ENCODE measurements at places on chromosomes 16 and 17.
A peak's percentile ranks its signal among the peaks of the same experiment; 100 is the strongest.

DNA sequence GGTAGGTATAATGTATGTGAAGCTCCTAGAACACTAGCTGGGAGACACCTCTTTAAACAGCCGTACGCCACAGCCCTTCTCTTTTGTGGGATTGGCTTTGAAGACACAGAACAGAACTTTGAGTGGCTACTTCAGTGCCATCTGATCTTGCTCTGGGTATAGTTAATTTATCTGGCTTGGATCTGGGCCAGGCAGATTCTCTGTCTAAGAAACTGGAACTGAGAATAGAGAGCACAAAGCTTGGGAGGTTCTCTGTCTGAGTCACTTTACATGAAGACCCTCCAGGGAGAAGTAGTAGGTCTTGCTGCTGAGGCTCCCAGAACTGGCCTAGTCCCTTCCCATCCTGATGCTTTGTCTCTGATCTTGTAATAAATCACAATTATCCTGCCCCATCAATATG is 721.0 kb upstream of the KIF2B start:
- DNase-seq = no peak

DNA sequence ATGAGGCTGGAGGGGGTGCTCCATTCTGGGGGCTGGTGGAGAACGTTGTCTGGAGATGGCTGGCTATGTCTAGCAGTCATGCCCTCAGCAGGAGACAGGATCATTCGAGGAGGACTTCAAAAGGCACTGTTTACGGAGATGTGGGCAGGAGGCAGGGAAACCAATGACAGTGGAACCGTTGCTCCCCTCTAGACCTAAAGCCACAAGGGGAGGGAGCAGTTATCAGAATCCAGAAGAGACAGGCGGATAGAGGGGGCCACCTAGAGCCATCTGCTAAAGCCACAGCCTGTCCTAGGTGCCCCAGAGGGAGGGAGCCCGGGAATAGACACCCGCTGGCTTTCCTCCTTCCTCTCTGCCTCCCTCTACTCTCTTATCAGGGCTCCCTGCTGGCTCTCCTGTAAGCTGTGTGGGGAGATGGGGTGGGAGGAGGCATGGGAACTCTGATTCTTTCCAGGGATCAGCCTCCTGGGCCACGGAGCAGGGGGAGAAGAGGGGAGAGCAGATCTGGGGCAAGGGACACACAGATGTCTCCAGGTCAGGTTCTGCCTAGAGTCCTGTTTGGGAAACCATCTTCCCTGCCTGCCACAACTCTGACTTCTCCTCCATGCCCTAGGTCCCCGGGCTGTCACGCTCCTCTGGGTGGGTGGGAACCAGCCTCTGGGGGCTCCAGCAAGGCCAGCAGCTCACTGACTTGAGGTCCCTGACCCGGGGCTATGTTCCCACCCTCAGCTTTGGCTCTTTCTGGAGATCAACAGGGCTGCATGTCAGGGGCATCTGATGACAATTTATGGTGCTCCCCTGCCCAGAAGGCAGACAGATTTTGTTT is 42.3 kb downstream of the IRX3 start:
- no peak for DNase-seq

DNA sequence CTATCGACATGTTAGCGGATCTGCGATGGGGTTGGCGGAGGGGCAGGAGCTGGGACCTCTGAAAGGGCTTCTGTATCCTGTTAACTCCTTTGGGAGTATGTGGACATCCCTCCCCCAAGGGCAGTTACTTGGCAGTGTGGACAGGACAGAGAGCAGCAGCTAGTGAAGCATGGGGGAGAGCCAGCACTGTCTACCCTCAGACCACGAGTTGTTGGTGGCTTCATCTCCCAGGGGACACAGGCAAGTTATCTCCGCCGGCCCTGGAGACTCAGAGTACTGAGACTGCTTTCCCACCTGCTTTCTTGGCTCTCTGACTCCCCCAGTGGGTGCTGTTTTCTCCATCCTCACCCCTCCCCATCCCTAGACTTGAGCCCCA is 5.3 kb upstream of the GFAP start:
- DNase-seq = no peak

- DNase-seq = no peak
Observed at GRCh38 chr16:22924492-22924891, 110.5 kb downstream of the HS3ST2 start.

- DNase-seq = no peak
Observed at GRCh38 chr16:86707581-86707980, 129.2 kb downstream of the FOXL1 start.

- peak; percentile 99 for DNase-seq
Observed at GRCh38 chr16:788399-789126, at the start of gene CHTF18. CHTF18 (plus strand) TSS chr16:788620; CDS start chr16:788685, 65 bp downstream.

- DNase-seq = no peak
Observed at GRCh38 chr16:73543970-73544599, 496.2 kb upstream of the ZFHX3 start.

GRCh38 chr17:40910441-40910841 is 25.4 kb upstream of the KRT20 start:
- no peak for DNase-seq

GRCh38 chr17:34099859-34100515 is 155.1 kb upstream of the CCL2 start:
- DNase-seq = no peak

DNA sequence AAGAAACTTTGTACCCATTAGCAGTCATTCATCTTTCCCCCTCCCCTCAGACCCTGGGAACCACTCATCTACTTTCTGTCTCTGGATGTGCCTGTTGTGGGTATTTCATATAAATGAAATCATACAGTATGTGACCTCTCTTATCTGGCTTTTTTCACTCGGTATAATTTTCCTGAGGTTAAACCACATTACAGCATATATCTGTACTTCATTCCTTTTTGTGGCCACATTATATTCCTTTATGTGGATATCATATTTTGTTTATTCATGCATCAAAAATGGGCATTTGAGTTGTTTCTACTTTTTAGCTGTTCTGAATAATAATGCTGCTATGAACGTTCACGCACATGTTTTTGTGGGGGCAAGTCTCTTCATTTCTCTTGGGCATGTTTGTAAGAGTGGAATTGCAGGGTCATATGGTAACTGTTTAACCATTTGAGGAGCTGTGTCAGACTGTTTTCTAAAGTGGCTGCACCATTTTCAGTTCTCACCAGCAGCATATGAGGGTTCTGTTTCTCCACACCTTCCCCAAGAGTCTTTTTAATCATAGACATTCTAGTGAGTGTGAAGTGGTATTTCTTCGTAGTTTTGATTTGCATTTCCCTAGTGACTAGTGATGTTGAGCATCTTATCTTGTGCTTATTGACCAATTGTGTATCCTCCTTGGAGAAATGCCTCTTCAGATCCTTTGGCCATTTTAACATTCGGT is 3.8 kb downstream of the SNX29 start:
- DNase-seq = no peak

- DNase-seq = no peak
Observed at GRCh38 chr16:76650582-76650981, 373.4 kb downstream of the CNTNAP4 start.

GRCh38 chr17:34118564-34118963 is 136.5 kb upstream of the CCL2 start:
- no peak for DNase-seq

GRCh38 chr17:74307984-74308773 is 17.8 kb upstream of the KIF19 start:
- no peak for DNase-seq

DNA sequence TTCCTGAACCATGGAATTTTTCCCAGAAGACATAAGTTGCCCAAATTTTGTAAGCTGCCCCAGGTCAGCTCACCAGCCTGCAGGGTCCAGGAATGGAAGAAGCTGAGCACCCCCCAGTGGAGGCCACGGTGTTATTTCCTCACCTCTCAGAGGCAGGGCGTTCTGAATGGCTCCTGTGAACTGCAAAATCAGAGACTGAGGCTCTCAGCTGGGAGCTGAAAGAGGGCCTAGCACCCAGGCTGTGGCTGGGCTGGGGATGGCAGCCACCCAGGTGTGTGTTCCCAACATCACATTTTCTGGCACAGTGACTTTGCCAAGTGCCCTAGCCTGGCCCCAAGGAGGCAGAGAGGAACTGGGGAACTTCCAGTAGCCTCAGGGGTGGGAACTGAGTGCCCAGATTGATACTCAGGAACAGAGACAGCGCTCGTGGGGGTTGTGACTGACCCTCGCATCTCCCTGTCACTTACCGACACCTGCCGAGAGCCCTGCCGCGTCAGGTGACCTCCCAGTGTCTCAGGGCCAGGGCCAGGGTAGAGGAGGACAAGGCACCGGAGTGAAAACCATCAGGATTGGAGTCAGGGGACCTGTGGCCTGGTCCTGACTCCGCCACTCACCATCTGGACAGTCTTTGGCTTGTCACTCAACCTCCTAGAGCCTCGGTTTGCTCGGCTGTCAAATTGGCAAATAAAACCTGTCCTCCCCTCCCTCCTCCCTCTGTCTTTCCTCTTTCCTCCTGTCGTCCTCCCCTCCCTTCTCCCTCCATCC is 11.3 kb downstream of the CACNG4 start:
- peak; percentile 58 for DNase-seq

DNA sequence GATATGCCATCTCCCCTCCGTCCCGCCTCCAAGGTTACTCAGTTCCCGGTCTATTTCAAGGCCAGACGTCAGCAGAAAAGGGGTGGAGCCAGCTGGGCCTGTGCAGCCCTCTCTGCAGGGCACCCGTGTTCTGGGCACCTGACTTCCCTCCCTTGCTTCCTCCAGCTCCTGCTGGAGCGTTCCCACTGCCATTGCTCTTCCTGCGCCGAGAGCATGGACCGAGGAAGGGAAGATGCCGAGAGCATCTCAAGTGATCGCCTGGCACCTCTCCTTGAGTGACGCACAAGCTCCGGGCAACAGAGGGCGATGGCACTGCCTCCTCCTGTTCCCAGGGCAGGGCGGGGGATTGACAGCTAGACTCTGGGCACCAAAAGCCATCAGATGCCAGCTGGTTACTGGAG is 29.4 kb upstream of the NAT9 start:
- no peak for DNase-seq

- no peak for DNase-seq
Observed at GRCh38 chr16:84526794-84527531, 22.5 kb upstream of the MEAK7 start.

DNA sequence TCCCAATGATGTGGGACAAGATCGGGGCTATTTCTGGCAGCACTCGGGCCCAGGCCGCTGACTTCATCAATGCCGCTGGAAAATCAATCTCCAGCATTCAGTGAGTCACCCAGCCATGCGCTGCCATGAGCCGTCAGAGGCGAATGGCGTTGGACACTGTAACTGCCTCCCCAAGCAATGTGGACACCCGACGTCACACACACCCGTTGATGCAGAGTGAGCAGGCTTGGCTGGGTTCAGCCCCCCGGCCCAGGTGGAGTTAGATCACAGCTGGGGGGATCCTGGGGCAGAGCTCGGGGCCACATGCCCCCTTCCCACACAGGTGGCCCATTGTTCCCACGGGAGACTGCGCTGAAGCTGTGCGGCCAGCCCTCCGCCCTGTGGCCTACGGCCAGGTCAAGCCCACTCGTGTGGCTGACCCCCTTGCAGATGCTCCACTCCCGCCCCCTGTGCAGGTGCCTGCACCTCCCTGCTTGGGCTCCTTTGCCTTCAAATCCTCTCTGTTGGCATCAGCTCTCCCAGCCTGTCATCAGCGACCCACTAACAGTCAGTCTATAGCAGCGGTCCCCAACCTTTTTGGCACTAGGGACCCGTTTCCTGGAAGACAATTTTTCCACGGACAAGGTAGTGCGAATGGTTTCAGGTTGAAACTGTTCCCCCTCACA is 89.9 kb downstream of the TBC1D16 start:
- no peak for DNase-seq
